Colonic mucosa (tissue), 4 donors: ENCODE measurements at places on chromosomes 13 and 19. TPM values are rescaled to one million over a fixed set of nuclear protein-coding genes. Genes with fewer than 3 reads are reported as not detected.
A peak's percentile ranks its signal among the peaks of the same experiment; 100 is the strongest.

- DNase-seq, result no peak
- no peaks in the 10 kb centered on the region for H3K27me3 ChIP-seq
- H3K4me3 ChIP-seq, result no peak overlapping the region
- H3K4me1 ChIP-seq, result no peaks in the 10 kb centered on the region
- no peak overlapping the region for H3K27ac ChIP-seq
Observed at GRCh38 chr19:3590991-3591659, 5.8 kb downstream of the GIPC3 start.

GRCh38 chr19:33280351-33280921 is 21.9 kb downstream of the CEBPA start:
- H3K4me1 ChIP-seq, result peaks cover 5% of the 10 kb centered on the region
- H3K27ac ChIP-seq, result no peak overlapping the region
- H3K36me3 ChIP-seq, result no peaks in the 10 kb centered on the region
- no peak overlapping the region for H3K4me3 ChIP-seq
- no peak for DNase-seq
- no peaks in the 10 kb centered on the region for H3K27me3 ChIP-seq

DNA sequence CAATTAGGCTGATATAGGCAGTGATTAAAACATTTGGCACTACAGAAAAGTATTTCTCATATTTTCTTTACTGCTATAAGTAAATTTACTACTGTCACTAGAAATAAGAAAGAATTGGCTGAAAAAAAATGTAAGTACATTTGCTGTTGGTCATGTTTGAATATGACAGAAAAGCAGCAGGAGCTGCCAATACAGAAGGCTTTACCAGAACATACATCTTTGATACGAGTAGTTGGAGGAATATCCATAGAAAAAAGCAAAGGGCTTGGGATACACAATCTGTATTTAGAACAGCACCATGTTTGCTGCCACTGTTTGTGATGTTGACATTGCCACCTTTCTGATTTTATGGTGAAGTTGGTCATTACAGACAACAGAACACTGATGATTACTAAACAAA is 21.6 kb downstream of the PCDH9 start:
- no peaks in the 10 kb centered on the region for H3K36me3 ChIP-seq
- no peaks in the 10 kb centered on the region for H3K4me1 ChIP-seq
- no peaks in the 10 kb centered on the region for H3K27me3 ChIP-seq
- DNase-seq, result no peak

DNA sequence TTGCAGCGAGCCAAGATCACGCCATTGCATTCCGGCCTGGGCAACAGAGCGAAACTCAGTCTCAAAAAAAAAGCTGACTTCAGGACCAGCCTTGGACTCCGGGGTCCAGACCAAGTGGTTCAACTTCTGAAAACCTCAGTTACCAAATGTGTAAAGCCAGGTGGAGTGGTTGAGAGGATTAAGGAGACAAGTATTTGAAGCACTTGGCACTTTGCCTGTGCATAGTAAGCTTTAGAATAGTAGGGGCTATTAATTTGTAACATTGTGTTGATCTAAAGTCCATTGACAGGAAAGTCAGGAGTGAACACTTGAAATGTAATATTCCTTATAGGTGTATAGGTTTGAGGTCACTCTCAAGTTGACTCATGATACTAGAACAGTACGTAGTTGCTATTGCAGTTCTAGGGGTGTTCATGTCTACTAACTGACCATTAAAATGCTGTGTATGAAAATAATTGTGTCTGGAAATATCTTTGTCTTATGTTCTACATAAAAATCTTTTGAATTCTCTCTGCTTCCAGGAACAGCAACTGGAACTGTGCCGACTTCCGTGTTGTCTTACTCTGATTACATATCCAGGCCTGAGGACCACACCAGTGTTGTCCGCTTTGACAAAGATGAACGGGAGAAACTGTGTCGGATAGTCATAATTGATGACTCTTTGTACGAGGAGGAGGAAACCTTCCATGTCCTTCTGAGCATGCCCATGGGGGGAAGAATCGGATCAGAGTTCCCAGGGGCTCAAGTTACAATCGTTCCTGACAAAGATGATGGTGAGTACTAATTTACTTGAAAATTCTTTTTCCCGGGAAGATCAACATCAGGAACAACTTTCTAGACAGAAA is 97.4 kb downstream of the FREM2 start:
- no peaks in the 10 kb centered on the region for H3K27me3 ChIP-seq
- DNase-seq, result peak; percentile 53
- H3K36me3 ChIP-seq, result no peaks in the 10 kb centered on the region
- no peak overlapping the region for H3K27ac ChIP-seq
- no peaks in the 10 kb centered on the region for H3K4me1 ChIP-seq
- H3K4me3 ChIP-seq, result no peak overlapping the region

- H3K27ac ChIP-seq, result no peak overlapping the region
- H3K4me3 ChIP-seq, result no peak overlapping the region
- DNase-seq, result no peak
- no peaks in the 10 kb centered on the region for H3K4me1 ChIP-seq
- H3K36me3 ChIP-seq, result no peaks in the 10 kb centered on the region
Observed at GRCh38 chr19:37635076-37636056, 19.9 kb downstream of the ZFP30 start.

- H3K36me3 ChIP-seq, result no peaks in the 10 kb centered on the region
- no peak overlapping the region for H3K4me3 ChIP-seq
- no peaks in the 10 kb centered on the region for H3K4me1 ChIP-seq
- no peak overlapping the region for H3K27ac ChIP-seq
- no peak for DNase-seq
Observed at GRCh38 chr13:21232599-21232998, 56.1 kb downstream of the MRPL57 start.

DNA sequence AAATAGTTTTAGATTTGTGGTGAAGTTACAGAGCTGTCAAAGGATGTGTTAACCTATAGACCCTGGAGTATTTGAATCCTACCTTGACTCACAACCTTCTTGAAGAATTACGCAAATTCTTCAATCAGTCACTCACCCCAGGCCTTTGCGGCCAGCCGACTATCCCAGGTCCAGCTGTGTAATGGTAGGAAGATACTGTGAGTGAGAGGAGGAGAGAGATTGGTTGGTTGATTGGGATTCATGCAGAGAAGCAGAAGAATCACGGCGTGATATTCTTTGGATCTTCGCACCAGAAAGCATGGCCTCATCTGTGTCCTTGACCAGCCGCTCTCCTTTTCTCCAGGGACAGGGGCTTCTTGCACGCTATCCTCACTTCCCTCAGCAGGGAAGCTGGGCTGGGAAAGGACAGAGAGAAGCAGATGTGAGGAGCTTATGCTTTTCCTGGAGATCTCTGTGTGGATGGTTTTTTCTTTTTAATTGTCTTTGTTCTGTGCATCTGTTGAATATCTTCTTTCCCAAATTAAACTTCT is 249.1 kb downstream of the GGACT start:
- no peaks in the 10 kb centered on the region for H3K36me3 ChIP-seq
- no peak overlapping the region for H3K4me3 ChIP-seq
- no peaks in the 10 kb centered on the region for H3K27me3 ChIP-seq
- H3K27ac ChIP-seq, result no peak overlapping the region

GRCh38 chr13:96141032-96141431 is 51.1 kb downstream of the HS6ST3 start:
- no peak overlapping the region for H3K4me3 ChIP-seq
- no peak overlapping the region for H3K27ac ChIP-seq
- no peaks in the 10 kb centered on the region for H3K36me3 ChIP-seq
- H3K27me3 ChIP-seq, result no peaks in the 10 kb centered on the region
- DNase-seq, result no peak

DNA sequence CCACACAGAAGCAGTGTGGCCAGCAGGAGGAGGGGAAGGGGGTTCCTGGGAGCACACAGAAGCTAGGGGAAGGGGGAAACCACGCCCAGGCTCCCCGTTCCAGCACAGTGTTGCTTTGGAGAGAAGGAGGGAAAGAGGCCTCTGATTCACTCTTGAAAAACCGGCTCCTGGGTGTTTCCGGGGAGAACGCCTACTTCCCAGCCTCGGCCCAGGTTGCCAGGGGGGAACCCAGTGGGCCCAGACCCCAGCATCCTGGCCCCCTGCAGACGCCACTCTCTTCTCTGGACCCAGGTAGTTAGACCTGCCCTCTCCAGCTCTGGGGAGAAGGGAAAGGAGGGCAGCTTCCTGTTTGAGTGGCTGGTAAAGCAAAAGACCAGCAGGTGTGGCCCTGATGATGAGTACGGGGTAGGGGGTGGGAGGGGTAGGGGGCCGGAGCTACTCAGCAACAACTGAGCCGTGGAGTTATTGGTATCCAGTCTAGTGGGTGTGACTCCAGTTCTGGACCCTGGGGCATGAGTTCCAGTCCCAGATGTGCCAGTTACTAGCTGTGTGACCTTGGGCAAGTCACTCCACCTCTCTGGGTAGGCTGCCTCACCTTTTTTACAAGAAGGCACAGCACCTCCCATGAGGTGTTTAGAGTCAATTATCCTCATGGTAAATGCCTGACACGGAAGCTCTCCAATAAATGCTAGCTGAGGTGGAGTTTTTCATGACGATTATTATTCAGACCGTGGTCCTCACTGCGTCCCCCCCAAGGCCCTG is 836 bp downstream of the GIPC1 start:
- H3K27ac ChIP-seq, result peak overlapping the region; percentile 95
- peaks cover 20% of the 10 kb centered on the region for H3K4me1 ChIP-seq
- H3K27me3 ChIP-seq, result no peaks in the 10 kb centered on the region

- peak within 1 kb of the TSS; percentile 95 for H3K27ac ChIP-seq
- H3K36me3 ChIP-seq, result peaks cover 23% of the 10 kb centered on the region
- peak within 1 kb of the TSS; percentile 98 for H3K4me3 ChIP-seq
- H3K27me3 ChIP-seq, result no peaks in the 10 kb centered on the region
- peaks cover 6% of the 10 kb centered on the region for H3K4me1 ChIP-seq
Observed at GRCh38 chr19:48469289-48469881, at the start of gene CYTH2. Gene CYTH2 (plus strand): TSS chr19:48469369. CDS start chr19:48469508, 139 bp downstream.

- H3K4me1 ChIP-seq, result no peaks in the 10 kb centered on the region
- DNase-seq, result no peak
- no peaks in the 10 kb centered on the region for H3K36me3 ChIP-seq
Observed at GRCh38 chr19:31699421-31699820, 350.2 kb upstream of the TSHZ3 start.

DNA sequence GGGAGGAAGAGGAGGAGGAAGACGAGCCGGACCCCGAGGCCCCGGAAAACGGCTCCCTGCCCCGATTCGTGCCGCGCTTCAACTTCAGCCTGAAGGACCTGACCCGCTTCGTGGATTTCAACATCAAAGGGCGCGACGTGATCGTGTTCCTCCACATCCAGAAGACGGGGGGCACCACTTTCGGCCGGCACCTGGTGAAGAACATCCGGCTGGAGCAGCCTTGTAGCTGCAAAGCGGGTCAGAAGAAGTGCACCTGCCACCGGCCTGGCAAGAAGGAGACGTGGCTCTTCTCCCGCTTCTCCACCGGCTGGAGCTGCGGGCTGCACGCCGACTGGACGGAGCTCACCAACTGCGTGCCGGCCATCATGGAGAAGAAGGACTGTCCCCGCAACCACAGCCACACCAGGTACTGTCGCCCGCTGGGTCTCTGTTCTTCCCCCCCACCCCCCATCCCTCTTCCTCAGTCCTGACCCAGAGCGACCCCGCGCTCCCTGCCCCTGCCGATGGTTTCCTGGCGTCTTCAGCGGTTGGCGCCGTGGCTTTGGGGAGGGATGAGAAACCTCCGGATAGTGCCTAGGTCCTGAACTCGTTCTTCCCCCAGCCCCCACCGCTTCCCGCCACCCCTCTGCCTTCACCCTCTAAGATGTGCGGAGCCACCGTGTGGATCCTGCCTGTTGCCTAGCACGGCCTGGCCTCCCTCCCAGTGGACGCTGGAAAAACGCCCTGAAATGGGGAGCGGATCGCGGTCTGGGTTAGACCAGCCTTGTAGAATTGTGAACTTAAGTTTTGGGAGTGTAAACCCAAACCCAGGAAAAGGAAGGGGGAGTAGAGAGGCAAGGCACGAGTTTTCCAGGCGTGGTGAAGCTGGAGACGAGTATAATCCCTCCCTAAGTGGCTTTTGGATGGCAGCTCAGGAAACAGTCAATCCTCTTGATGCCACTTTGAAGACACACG is 1.5 kb downstream of the HS6ST3 start:
- no peaks in the 10 kb centered on the region for H3K4me1 ChIP-seq
- H3K27ac ChIP-seq, result no peak overlapping the region
- no peaks in the 10 kb centered on the region for H3K36me3 ChIP-seq
- peaks cover 46% of the 10 kb centered on the region for H3K27me3 ChIP-seq

GRCh38 chr19:8897106-8897505 is 64.9 kb downstream of the MBD3L1 start:
- H3K27me3 ChIP-seq, result no peaks in the 10 kb centered on the region
- H3K4me3 ChIP-seq, result no peak overlapping the region
- no peak overlapping the region for H3K27ac ChIP-seq
- no peak for DNase-seq
- H3K4me1 ChIP-seq, result no peaks in the 10 kb centered on the region

- H3K4me1 ChIP-seq, result no peaks in the 10 kb centered on the region
- H3K27ac ChIP-seq, result no peak overlapping the region
- H3K27me3 ChIP-seq, result no peaks in the 10 kb centered on the region
- no peaks in the 10 kb centered on the region for H3K36me3 ChIP-seq
Observed at GRCh38 chr19:58037927-58038687, 4.3 kb downstream of the ZSCAN1 start.

- no peak for DNase-seq
- H3K4me3 ChIP-seq, result no peak overlapping the region
- no peaks in the 10 kb centered on the region for H3K4me1 ChIP-seq
- H3K27me3 ChIP-seq, result no peaks in the 10 kb centered on the region
- no peaks in the 10 kb centered on the region for H3K36me3 ChIP-seq
Observed at GRCh38 chr13:96783511-96783910, 210.8 kb downstream of the OXGR1 start.

DNA sequence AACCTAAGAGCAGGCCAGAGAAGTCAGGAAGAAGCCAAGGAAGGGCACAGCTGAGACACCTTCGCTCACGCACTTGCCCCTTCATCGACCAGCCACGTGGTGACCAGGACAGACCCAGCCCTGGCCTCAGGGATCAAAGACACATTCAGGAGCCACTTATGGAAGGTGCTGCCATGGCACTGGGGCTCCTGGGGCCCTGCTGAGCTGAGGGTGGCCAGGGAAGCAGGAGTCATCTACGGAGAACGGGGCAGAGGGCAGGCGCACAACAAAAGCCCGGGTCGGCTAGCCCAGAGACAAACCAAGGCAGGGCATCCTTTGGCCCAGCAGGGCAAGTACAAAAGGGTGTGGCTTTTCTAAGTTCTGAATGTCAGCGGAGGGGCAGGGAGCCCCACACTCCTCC is 2.3 kb downstream of the PLPP2 start:
- H3K36me3 ChIP-seq, result no peaks in the 10 kb centered on the region
- no peak for DNase-seq
- H3K27ac ChIP-seq, result no peak overlapping the region
- H3K27me3 ChIP-seq, result peaks cover 8% of the 10 kb centered on the region
- H3K4me1 ChIP-seq, result no peaks in the 10 kb centered on the region

The CALR3 gene
- total RNA-seq, result not detected

The ALG11 gene
- 45.0 TPM for total RNA-seq

The CEACAM19 gene
- 5.3 TPM for total RNA-seq

The TNNT1 gene
- 2.1 TPM for total RNA-seq

The ZNF772 gene
- total RNA-seq, result 5.3 TPM

The SYNGR4 gene
- not detected for total RNA-seq

The MAP4K1 gene
- total RNA-seq, result 4.9 TPM

The SARS2 gene
- total RNA-seq, result 37.2 TPM

The ZNF816 gene
- 21.4 TPM for total RNA-seq

The ATP4B gene
- not detected for total RNA-seq
